ENCODE measurements at places on chromosomes 3 and 15. TPM values are rescaled to one million over a fixed set of nuclear protein-coding genes. Genes with fewer than 3 reads are reported as not detected.

Gene IL20RB
- polyA plus RNA-seq, result 0.66 TPM

Gene GPR62
- 0.59 TPM for polyA plus RNA-seq

Gene ACAN
- polyA plus RNA-seq, result 2.9 TPM

Gene TGM5
- polyA plus RNA-seq, result 0.05 TPM

Gene ESYT3
- polyA plus RNA-seq, result 13.1 TPM

Gene FBXL2
- polyA plus RNA-seq, result 7.6 TPM

Gene TRPM1
- polyA plus RNA-seq, result 0.08 TPM

Gene PTPN23
- polyA plus RNA-seq, result 25.0 TPM

Gene SERPINI2
- 0.43 TPM for polyA plus RNA-seq

Gene SAMMSON
- 0.49 TPM for polyA plus RNA-seq

Gene ROPN1
- 0.13 TPM for polyA plus RNA-seq

Gene CDHR4
- 0.19 TPM for polyA plus RNA-seq

Gene SPCS1
- 84.7 TPM for polyA plus RNA-seq

Gene PGBD4
- polyA plus RNA-seq, result 1.3 TPM

Gene RPP25
- polyA plus RNA-seq, result 0.88 TPM

Gene ARHGEF26
- 17.5 TPM for polyA plus RNA-seq

Gene HIGD2B
- polyA plus RNA-seq, result not detected

Gene STAB1
- polyA plus RNA-seq, result 39.4 TPM

Gene CPNE9
- polyA plus RNA-seq, result 0.14 TPM

Gene CMTM8
- 2.0 TPM for polyA plus RNA-seq

Gene LINGO1
- polyA plus RNA-seq, result 10.0 TPM

Gene LCTL
- 0.24 TPM for polyA plus RNA-seq

Gene MST1
- 9.8 TPM for polyA plus RNA-seq

Gene TTLL13
- polyA plus RNA-seq, result not detected

Gene TMC3
- 0.09 TPM for polyA plus RNA-seq

Gene SYNM
- 45.7 TPM for polyA plus RNA-seq

Gene CHRM5
- polyA plus RNA-seq, result not detected

Gene NANOGP8
- not detected for polyA plus RNA-seq

Gene C3orf85
- not detected for polyA plus RNA-seq

Gene ZBED2
- not detected for polyA plus RNA-seq

Gene KLF15
- 0.64 TPM for polyA plus RNA-seq

Gene EXD1
- polyA plus RNA-seq, result not detected

All from muscle of leg (tissue), 16 donors.